ENCODE measurements at places on chromosomes 1 and 21. TPM values are rescaled to one million over a fixed set of nuclear protein-coding genes. Genes with fewer than 3 reads are reported as not detected.

The EPS8L3 gene
- 0.43 TPM for total RNA-seq

The OR2AK2 gene
- not detected for total RNA-seq

The KRTAP12-2 gene
- not detected for total RNA-seq

The SYNC gene
- total RNA-seq, result 15.8 TPM

The CELA2A gene
- total RNA-seq, result not detected

The WNT4 gene
- total RNA-seq, result 0.27 TPM

The UBE2U gene
- total RNA-seq, result not detected

The DOP1B gene
- 3.4 TPM for total RNA-seq

The RNU1-3 gene
- total RNA-seq, result 10.6 TPM

The ADAMTS1 gene
- 0.22 TPM for total RNA-seq

The NPHS2 gene
- not detected for total RNA-seq

The NCF2 gene
- 2.7 TPM for total RNA-seq

The ZCCHC17 gene
- 22.3 TPM for total RNA-seq

The PAQR6 gene
- total RNA-seq, result 4.7 TPM

The ANKRD35 gene
- 0.07 TPM for total RNA-seq

The F5 gene
- 0.09 TPM for total RNA-seq

The AMY1C gene
- total RNA-seq, result not detected

The NECTIN4 gene
- 1.6 TPM for total RNA-seq

The MRAP gene
- total RNA-seq, result not detected

The S100A2 gene
- 26.8 TPM for total RNA-seq

The CHIT1 gene
- not detected for total RNA-seq

The PDC gene
- not detected for total RNA-seq

The PYHIN1 gene
- not detected for total RNA-seq

The PTPN22 gene
- not detected for total RNA-seq

The PGLYRP3 gene
- total RNA-seq, result not detected

The ACKR1 gene
- not detected for total RNA-seq

The NDC1 gene
- 25.6 TPM for total RNA-seq

The CENPF gene
- total RNA-seq, result 83.9 TPM

The TAS1R1 gene
- not detected for total RNA-seq

The TSPEAR gene
- total RNA-seq, result not detected

The LCE2B gene
- not detected for total RNA-seq

The CORT gene
- total RNA-seq, result 0.24 TPM

The DNALI1 gene
- 0.02 TPM for total RNA-seq

The ZFYVE9 gene
- 8.6 TPM for total RNA-seq

The ARHGEF16 gene
- total RNA-seq, result 5.6 TPM

The TIE1 gene
- total RNA-seq, result not detected

The CA6 gene
- total RNA-seq, result not detected

The RGS4 gene
- total RNA-seq, result not detected

The NR0B2 gene
- total RNA-seq, result 0.10 TPM

The ADAMTS4 gene
- total RNA-seq, result not detected
